ENCODE measurements at places on chromosomes 4 and X.
A peak's percentile ranks its signal among the peaks of the same experiment; 100 is the strongest.

DNA sequence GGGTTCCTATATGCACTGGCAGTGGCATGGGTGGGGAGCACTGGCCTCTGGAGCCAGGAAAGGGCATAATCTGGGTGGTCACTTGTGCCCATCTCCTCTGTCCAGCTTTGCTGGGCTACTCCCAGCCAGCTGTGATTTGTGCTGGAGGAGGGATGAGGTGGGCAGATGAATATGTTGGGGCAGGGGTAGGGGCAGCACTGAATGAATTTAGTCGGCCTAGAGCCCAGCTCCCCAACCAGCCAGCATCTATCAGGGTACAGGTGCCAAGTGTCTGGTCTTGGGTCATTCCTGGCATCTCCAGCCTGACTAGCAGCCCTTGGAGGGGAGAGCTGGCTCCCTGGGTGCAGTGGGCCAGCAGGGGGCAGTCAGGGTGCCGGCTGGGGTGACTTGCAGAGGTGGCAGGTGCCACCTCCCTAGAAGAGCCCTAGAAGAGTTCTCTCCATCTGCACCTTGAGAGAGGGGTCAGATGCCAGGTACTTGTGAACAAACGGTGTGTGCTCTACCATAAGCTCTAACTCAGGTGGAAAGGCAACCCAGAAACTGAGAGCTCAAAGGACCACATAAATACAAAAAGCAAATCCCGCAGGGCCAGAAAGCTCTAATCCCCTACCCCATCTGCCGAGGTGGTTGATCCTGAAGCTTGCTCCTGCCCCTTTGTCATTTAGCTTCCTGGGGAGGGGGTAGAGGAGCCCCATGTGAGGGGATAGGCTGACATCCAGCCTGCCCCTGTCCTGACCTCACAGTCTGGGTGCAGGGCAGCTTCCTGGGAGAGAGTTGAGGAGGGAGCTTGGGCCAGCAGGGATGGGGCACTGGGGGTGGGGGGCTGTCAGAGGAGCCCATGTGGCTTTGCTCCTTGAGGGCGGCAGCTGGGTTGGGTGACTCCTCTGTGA lies 2.2 kb downstream of the SORCS2 start:
- no peak for DNase-seq

- DNase-seq, result peak; percentile 42
Observed at GRCh38 chr4:105619188-105619931, 66.9 kb downstream of the ARHGEF38 start.

- DNase-seq, result no peak
Observed at GRCh38 chrX:15916704-15917084, 62.1 kb upstream of the AP1S2 start.

- DNase-seq, result no peak
Observed at GRCh38 chr4:124450851-124451250, 261.7 kb downstream of the ANKRD50 start.

DNA sequence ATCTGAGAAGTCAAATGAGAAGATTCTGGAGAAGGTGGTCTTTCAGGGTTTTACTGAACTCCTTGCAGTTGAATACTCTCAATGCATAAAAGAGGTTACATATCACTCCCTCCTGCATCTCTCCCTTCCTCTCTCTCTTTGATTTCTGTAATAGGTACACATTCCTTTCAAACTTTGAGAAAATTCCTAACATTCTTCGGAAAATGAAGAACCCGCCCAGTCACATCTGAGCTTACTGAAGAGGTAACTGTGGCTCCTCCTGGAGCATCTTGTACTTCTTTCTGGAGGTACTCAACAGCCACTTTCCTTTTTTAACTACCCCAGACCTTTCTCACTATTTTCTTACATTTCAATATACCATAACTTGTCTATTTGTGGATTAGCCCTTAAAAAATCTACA lies 24.7 kb downstream of the NDST3 start:
- no peak for DNase-seq

DNA sequence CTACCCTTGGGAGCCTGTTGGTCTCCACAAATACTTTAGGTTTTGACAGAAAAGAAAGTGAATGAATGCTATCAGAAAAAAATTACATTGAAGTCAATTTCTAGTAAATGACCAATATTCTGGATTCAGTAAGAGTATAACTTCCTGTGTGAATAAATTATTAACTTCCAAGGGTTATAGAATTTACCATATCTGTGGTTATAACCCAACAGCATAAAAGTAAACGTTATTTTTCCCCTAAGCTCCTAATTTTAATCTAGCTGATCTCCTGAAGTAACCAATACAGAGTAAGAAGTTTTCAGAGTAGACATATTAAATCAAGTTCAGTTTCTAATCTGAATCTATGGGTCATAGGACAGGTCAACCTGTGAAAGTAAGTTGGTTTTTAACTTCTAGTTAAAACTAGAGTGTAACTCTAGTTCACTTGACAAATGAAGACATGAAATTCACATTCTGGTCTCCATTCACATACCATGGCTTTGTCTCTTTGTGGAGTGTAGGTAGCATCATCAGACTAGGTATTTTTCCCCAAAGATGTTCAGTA lies 22.8 kb downstream of the DTHD1 start:
- no peak for DNase-seq

GRCh38 chr4:48064349-48064748 lies 47.8 kb downstream of the NIPAL1 start:
- DNase-seq, result no peak

DNA sequence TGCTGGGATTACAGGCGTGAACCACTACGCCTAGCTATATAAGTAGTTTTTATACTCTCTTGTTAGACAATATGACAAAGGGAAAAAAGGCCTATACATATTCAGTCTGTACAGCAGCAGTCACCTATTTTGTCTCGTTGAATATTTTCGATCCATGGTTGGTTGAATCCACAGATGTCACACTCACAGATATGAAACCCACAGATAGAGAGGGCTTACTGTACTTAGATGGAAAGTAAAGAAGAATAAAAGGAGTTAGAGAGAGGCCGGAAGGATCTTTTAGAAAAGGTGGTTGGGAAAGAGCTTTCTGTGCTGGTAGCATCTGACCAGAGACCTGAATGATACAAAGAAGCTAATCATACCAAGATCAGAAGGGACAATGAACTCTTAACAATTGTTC lies 38.3 kb upstream of the SPINK2 start:
- DNase-seq, result no peak

DNA sequence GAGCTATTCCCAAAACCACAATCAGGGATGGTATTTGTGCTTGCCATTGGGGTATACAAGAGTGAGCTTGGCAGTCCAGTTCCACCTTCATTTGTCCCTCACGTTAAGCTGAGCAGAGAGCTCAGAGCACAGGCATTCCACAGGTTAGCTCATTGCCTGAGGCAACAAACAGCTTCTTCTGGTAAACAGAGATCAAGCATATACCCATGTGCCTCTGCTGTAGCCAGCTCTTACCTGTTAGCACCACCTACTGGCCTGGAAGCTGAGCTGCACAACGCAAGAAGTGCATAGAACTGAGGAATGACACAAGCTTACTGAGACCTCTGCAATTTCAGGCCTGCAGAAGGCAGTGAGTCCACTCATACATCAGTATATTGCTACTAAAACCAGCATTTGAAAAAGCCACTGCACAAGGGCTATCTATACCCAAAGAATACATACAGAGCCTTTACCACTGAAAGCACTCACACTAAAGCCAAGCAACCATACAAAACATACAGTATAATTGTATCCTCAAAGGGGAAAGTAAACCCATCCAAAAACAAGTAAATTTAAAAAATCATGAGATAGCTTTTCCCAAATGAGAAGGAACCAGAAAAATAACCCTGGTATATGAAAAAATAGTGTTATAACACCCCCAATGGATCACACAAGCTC lies 258.3 kb upstream of the GABRA2 start:
- no peak for DNase-seq
